ENCODE measurements at places on chromosomes 2 and 18. TPM values are rescaled to one million over a fixed set of nuclear protein-coding genes. Genes with fewer than 3 reads are reported as not detected.

RNU2-63P gene
- under 0.01 TPM for total RNA-seq

RFX8 gene
- total RNA-seq: 0.81 TPM

NEU4 gene
- 9.2 TPM for total RNA-seq

ASPRV1 gene
- 1.1 TPM for total RNA-seq

GRB14 gene
- not detected for total RNA-seq

CCDC74B gene
- total RNA-seq: not detected

NYAP2 gene
- total RNA-seq: under 0.01 TPM

PTPRN gene
- under 0.01 TPM for total RNA-seq

SKA1 gene
- 0.81 TPM for total RNA-seq

SERPINB5 gene
- not detected for total RNA-seq

AKAIN1 gene
- total RNA-seq: not detected

NAT8 gene
- 0.27 TPM for total RNA-seq

LIMS3 gene
- 0.27 TPM for total RNA-seq

MOB4 gene
- 13.7 TPM for total RNA-seq

ATP8B1 gene
- total RNA-seq: 0.27 TPM

IKZF2 gene
- 43.1 TPM for total RNA-seq

CRYBA2 gene
- total RNA-seq: not detected

CAVIN2 gene
- total RNA-seq: 39.0 TPM

APCDD1 gene
- total RNA-seq: 0.27 TPM

THSD7B gene
- not detected for total RNA-seq

HTR2B gene
- not detected for total RNA-seq

TTLL4 gene
- total RNA-seq: 12.1 TPM

FAM237A gene
- total RNA-seq: not detected

METTL5 gene
- total RNA-seq: 14.8 TPM

DTNA gene
- under 0.01 TPM for total RNA-seq

RBM44 gene
- 0.27 TPM for total RNA-seq

ODC1 gene
- total RNA-seq: 64.1 TPM

CDH7 gene
- 1.3 TPM for total RNA-seq

HAT1 gene
- 25.3 TPM for total RNA-seq

MYO5B gene
- total RNA-seq: under 0.01 TPM

CCL20 gene
- not detected for total RNA-seq

EIF2AK2 gene
- total RNA-seq: 20.7 TPM

TRIM54 gene
- total RNA-seq: under 0.01 TPM

IL1A gene
- under 0.01 TPM for total RNA-seq

ZNF385B gene
- total RNA-seq: not detected

SERPINB2 gene
- 0.27 TPM for total RNA-seq

HS1BP3 gene
- total RNA-seq: 18.0 TPM

SERPINB3 gene
- total RNA-seq: not detected

SOCS6 gene
- total RNA-seq: 14.8 TPM

CCBE1 gene
- under 0.01 TPM for total RNA-seq

Data from hematopoietic multipotent progenitor cell (in vitro differentiated cells).